ENCODE measurements at places on chromosomes 4 and X. TPM values are rescaled to one million over a fixed set of nuclear protein-coding genes. Genes with fewer than 3 reads are reported as not detected.

The LONRF3 gene
- 1.8 TPM for total RNA-seq

The NPNT gene
- total RNA-seq: not detected

The UGT8 gene
- total RNA-seq: 0.49 TPM

The RRH gene
- 0.16 TPM for total RNA-seq

The PCYT1B gene
- not detected for total RNA-seq

The SLITRK2 gene
- not detected for total RNA-seq

The SPANXD gene
- total RNA-seq: not detected

The SLC38A5 gene
- 188 TPM for total RNA-seq

The BEND4 gene
- 3.2 TPM for total RNA-seq

The ZCCHC18 gene
- total RNA-seq: 2.9 TPM

The FOXP3 gene
- 10.5 TPM for total RNA-seq

The DMRTC1 gene
- not detected for total RNA-seq

The C4orf50 gene
- 0.37 TPM for total RNA-seq

The TLR2 gene
- total RNA-seq: 0.53 TPM

The HSFX2 gene
- 0.29 TPM for total RNA-seq

The ARX gene
- not detected for total RNA-seq

The GNL3L gene
- 92.1 TPM for total RNA-seq

The PHF8 gene
- 45.5 TPM for total RNA-seq

The CFP gene
- 2.3 TPM for total RNA-seq

The SPANXA1 gene
- not detected for total RNA-seq

The PABPC4L gene
- not detected for total RNA-seq

The GAGE12H gene
- total RNA-seq: not detected

The MAGEA2 gene
- total RNA-seq: not detected

The PAGE4 gene
- total RNA-seq: not detected

The TEX13C gene
- total RNA-seq: not detected

The RIPPLY1 gene
- total RNA-seq: not detected

The LAS1L gene
- total RNA-seq: 70.7 TPM

The LRCH2 gene
- total RNA-seq: not detected

The PLS3 gene
- 0.66 TPM for total RNA-seq

The BGN gene
- total RNA-seq: not detected

The TCEANC gene
- total RNA-seq: 3.4 TPM

The TBC1D8B gene
- 1.1 TPM for total RNA-seq

The RTL9 gene
- total RNA-seq: not detected

The CXCL9 gene
- total RNA-seq: 1.8 TPM

The CACNA1F gene
- 0.61 TPM for total RNA-seq

The TAF7L gene
- total RNA-seq: not detected

The CT45A1 gene
- total RNA-seq: not detected

The ADAMTS3 gene
- not detected for total RNA-seq

The CPE gene
- not detected for total RNA-seq
